ENCODE measurements at places on chromosomes 2 and 18.
A peak's percentile ranks its signal among the peaks of the same experiment; 100 is the strongest.

GRCh38 chr2:42256505-42256904, 87.4 kb downstream of the EML4 start:
- DNase-seq = no peak

- DNase-seq = no peak
Observed at GRCh38 chr2:41937464-41937906, 110.3 kb upstream of the PKDCC start.

DNA sequence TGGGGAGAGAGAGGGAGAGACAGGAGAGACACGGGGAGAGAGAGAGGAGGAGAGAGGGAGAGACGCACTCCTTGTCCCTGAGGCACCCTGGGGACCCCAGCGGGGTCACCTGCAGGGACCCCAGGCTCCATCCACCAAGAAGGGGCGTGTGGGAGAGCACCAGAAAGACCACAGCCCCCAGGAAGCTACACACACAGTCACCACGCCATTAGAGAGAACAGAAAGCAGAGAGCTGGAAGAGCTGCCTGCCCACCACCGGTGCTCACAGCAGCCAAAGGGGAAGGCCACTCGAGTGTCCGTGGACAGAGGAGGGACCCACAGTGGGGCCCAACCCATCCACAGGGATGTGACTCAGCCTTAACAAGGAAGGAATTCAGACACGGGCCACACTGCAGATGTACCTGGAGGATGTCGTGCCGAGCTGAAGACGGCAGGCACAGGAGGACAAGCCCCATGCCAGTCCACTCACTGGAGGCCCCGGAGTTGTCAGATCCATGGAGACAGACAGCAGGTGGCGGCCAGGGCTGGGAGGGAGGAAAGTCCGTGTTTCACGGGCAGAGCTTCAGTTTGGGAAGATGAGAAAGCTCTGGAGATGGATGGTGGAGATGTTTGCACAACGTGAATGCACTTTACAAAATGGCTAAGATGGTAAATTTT, 11.5 kb upstream of the NFATC1 start:
- no peak for DNase-seq

DNA sequence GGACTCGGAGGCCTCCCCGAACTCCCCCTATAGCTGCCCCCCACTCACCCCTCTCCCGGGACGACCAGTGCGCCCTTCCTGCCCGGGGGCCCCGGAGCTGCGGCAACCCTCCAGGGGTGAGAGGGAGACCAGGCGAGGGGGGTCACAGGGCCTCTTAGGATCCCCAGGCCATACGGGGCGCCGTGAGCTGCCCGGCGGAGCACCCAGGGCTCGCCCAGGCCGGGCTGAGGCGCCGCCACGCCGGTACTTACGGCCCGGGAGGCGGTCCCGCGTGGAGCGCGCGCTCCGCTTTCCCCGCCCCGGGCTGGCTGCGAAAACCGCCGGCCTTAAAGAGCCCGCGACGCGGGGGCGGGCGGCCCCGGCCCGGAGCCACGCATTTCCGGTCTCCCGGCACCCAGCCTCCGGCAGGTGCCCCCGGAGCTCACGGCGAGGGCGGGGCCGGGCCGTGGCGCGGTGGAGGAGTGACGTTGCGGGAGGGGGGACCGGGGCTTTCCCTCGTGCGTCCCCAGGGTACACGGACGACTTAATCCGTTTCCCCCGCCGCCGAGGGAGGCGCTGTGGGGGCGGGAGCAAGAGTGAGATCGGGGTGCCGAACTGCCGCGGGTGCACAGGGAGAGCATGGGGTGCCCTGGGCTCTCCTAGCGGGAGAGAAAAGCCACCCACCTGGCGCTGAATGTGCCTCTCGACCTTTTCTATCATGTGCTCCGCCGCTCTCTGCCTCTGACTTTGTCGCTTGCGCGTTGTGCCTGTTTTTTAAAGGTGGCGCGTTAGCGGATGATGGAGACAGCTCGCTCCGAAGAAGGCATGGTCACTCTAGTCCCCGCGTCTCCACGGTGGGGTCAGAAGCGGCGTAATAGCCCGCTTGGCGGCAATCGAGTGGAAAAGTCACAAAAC, at the start of gene METTL21A:
TSS of gene METTL21A (minus strand) at position 381 of the 894 bp plus-strand sequence. CDS start 1,019 bp downstream, outside the sequence.
- DNase-seq = peak; percentile 94

- DNase-seq = no peak
Observed at GRCh38 chr18:53819671-53820070, 404.8 kb downstream of the MBD2 start.

DNA sequence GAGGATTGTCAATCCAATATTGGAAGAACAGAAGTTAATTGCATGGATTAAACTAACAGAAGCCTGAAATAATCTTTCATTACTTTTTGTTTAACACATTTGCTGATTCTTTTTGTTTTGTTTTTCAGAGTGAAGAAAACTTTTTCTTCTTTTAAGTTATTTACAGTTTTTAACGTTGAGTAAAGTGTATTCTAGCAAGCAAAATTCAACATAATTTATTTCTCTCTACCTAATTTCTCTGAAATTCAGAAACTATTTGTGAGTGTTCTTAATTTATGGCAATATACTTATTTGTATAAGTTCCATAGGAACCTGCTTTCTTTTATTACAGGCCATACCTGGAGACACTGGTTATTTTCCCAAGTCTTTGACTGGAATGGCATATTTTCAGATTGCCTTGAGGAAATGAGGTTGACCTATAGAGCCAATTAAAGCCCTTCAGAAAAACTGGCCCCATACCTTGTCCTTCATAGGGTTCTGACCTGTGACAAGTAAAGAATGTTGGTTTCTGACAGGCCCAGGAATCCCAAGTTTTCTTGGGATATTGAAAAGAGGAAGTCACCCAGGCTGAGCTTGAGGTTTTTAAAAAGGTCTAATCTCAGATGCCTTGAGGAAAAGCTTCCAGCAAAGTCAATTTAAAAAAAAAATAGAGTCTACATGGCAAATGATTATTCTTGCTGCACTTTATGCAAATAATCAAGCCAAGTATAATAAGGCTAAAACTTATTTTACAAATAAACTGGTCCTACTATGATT, 26.8 kb upstream of the LIPG start:
- DNase-seq = no peak

DNA sequence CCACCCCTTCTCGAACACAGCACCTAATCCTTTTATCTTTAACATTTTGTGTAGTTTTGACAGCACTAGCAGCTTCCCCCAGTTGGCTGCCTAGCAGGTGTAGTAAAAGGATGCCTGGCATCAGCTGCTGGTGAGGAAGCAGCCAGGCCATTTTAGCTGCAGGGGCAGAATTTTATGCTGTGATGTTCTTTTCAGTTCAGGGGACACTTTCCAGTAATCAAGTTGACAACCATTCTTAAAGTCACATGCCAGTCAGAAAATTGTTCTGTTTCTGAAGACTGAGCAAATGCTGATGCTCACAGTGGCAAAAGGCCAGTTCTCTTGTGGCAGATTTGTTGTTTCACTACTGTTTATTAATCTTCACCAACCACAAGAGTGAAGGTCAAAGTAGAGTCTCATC, 570.8 kb downstream of the CCDC85A start:
- DNase-seq = no peak

DNA sequence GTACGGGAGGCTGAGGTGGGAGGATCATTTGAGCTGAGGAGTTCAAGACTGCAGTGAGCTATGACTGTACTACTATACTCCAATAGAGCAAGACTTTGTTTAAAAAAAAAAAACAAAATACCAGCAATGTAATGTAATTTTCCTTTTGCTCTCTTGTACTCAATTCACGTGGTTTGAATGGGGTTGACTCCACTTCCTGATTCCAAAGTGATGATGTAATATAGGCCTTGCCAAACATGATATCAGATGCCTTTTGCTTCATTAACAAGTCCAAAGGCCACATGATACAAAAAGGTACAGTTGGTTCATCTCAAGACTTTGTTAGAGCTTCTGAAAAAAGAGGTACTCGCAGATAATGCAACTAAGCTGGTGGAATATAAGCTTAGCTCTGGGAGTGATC, 321.8 kb downstream of the ZEB2 start:
- no peak for DNase-seq

Data from stimulated activated naive CD4-positive, alpha-beta T cell treated with Interleukin-2 at 50 U/mL for 16 hours (primary cell).